ENCODE measurements at places on chromosomes 16 and 17.

GRCh38 chr16:970386-970765 is 408 bp downstream of the LMF1 start:
- no peak for DNase-seq

DNA sequence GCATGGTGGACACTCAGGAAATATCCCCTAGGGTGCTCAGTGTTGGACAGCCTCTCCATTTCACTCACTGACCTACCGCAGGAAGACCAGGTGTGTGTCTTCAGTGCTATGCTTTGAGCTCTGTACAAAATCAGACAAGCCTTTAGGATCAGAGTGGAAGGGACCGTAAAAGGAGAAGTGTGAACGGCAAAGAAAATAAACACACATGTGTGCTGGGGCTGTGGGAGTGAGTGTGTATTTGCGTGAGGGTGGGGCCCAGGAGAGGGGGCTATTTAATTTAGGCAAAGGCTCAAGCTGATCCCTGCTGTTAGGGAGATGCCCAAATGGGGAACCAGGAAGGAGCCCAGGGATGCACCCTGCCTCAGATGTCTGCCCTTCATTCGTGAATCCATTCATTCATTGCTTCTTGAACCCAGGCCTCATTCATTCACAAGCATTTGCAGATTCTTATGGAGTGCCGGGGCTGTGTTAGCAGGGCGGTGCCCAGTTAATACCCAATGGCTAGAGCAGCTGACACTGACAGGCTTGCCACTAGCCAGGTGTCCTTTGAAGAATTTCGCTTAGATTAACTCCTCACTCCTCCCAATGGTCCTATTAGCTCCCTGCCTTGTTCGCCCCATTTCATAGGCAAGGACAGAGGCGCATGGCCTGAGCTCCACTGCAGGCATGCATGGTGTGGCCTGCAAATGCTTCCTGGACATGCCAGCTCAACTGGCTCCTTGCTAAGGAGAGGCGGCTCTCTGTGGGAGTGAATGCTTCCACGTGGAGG is 296.7 kb upstream of the FOXF1 start:
- DNase-seq, result no peak

DNA sequence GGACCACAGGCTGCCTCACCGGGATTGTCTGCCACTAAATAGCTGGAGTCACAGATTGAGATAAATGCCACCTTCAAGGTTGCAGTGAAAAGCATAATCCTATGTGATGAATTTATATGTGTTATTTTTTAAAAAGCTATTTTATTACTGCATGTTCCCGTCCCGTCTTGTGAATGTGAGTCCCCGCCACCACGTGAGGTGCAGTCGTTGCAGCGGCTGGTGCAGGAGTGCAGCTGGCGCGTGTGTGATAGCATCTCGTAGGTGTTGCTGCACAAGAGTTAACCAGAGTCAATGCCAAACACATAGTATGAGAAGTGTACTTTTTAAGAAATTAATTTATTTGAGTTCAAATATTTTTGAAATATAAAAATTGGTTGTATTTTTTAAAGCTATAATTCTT is 12.5 kb downstream of the SMCR8 start:
- no peak for DNase-seq

DNA sequence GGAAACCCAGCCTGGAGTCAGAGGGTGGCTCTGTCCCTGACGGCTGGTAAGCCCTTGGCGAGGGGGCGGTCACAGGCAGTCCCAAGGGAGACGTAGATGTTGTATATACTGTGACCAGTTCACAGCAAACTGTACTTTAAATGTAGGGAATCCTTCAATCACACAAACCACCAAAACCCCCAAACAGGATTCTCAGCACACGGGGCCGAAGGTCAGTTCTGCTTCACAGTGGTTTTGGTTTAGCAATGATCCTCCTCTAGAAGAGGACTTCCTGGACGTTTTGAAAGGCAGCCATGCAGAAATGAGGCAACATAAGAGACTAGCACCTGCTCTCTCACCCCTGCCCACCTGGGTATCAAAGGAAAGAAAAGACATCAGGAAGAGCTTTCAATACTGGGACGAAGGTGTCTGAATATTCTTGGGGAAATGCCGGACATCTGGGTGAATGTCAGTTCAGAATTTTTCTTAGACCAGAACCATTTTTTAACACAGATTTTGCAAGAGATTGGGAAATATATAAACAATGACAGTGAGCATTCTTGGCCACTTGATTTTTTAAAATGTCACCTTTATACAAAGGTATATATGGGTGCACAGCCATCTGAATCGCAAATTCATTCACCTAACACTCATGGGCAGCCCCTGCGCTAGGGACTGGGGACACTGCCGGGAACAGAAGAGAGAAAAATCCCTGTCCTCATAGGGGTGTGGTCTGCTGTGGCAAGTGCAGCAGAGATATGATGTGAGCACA is 74.2 kb downstream of the CRISPLD2 start:
- no peak for DNase-seq

- DNase-seq, result no peak
Observed at GRCh38 chr16:86337581-86338402, 172.5 kb upstream of the FOXF1 start.

DNA sequence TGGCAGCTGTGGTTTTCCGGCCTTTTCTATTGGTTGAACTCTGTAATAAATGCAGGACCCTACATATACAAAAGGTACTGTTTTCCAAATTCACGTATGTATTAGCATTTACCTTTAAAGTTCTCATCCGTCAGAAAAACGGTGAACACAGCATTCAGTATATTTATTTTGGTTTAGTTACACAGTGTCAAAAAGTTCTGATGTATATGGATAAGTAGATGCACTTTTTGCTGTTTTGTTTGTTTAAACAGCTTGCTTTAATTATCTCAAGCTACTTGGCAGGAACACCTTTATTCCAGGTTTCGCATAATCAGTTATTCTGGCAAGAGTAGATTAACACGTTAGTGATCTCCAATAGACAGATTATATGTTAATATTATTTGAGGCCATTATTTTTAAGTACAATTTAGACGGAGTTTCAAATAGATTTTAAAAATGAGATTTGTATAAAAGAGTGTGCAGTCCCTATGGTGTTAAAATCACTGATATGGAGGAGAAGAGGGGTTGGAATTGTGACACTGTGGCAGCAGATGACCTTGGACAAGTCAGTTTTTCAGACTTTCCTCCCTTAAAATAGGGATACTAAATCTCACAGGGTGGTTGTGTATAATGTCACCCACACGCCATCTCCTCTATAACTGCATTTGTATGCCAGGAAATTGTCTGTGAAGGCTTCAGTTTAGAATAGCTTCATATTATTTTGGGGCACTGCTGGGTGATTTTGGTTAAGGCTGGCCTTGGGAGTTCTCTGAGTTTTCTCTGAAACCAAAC is 2.1 kb downstream of the HERPUD1 start:
- DNase-seq, result no peak

DNA sequence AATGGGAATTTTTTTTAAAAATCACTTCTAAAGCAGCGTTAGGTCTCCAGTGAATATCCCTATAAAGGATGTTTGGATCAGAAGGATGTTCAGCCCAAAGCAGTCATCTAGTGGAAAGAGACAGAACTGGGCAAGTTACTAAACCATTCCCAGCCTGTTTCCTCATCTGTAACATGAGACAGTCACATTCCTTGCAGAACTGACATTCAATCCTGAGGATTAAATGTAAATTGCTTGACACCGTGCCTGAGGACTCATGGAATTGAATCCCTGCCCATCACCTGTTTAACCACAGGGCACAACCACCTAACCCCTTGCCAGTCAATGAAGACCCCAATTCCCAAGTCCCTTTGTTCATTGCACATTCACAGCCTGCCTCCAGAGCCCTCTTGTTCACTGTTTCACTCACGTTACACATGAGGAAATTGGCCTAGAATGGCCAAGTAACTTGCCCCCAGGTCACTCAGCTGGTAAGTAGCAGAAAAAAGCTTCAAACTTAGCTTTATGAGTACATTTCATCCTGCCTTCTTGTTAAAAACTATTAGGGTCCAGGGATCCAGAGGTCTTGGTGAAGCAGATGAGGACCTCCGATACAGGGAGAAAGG is 1.4 kb downstream of the CMTM2 start:
- peak; percentile 87 for DNase-seq

DNA sequence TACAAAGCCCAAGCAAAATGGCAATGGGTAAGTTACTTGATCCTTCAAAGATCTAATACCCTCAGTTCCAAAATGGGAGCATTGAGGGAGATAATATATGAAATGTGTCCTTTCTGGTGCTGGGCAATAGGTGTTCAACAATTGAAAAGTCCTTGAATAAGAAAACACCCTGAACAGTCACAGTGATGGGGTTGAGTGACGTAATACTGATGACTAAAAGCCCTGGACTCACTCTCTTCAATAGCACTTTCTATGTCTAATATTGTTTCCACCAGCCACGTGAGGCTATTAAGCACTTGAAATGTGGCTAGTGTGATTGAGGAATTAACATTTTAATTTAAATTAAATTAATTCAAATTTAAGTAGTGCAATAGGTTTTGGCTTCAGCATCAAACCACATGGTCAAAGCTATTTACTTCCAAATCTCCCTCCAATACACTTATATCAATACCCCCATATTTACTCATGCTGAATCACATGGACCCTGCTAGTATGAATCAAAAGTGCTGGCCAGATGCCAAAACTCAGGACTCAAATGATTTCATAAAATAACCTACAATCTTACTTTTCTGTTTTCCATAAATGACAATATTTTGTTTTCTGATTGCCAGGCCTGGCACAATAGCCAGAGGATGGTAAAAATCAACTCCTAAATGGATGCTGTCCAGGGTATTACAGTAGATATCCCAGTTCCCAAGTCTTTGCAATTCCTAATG is 516.2 kb downstream of the HAPSTR1 start:
- DNase-seq, result no peak

DNA sequence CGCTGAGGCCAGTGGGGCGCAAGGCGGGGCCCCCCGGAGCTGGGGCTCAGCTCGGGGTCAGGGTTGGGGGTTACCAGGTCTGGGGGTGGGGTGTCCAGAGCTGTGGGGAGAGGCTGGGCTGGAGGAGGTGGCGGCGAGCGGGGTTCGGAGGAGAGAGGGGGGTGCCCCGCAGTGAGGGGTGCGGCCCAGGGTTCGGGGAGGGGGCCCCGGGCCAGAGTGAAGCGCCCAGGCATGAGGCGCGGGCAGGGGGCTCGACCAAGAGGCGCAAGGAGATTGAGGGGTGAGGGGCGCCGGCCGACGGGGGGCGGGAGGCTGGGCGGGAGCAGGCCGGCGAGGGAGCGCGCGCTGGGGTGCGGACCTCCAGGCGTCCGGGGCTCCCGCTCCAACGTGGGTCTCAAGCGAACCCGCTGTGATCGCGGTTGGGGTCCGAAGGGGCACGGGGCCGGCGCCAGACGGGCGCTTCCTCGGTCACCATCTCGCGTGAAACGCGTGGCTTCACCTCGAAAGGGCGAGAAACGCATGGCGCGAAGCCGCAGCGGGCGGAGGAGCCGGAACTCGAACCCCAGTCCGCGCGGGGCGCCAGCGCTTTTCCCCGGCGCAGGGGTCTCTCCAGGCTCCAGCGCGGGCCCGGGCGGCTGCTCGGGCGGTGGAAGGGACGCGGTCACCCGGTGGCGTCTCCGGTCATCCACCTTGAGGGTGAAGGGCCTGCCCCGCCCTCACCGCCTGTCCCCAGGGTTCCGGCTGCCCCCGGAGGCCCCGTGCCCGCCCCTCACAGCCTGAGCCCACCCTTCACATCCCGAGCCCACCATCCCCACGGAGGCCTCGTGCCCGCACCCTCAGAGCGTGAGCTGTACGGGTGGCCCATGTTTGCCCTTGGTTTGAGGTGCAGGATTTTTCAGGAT is 846 bp downstream of the CPNE7 start:
- DNase-seq, result no peak

Data from IMR-90 (cell line).